ENCODE measurements at places on chromosomes 12 and 14.

- DNase-seq = no peak
Measured at GRCh38 chr12:55842681-55843429, at the start of gene MMP19. Gene MMP19 (minus strand): TSS chr12:55842936. CDS start chr12:55842830, 106 bp downstream.

DNA sequence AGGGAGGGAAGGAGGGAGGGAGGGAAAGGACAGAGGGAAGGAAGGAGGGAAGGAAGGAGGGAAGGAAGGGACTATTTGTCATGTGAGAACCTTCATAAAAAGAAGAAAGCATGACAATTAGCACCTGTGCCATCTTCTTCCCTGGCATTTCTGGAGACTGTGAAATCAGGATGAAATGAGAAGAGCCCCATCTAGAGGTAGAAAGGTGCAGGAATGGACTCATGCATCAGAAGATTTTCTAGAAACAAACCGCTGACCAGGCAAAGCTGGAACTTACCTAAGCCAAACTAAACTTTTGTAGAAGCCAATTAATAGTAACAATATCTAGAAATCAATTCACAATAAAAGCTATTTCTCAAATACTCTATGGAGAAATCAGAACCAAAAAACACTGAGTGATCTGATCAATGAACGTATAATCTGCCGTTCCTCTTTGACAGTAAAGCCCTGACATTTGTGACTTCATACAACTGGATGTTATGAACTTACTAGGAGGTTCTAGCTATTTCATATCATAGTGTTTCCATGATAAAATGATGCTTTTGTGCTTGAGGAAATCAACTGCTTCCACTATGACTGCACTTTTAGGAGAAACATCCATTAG lies 24.4 kb upstream of the CRACR2A start:
- no peak for DNase-seq

- no peak for DNase-seq
Measured at GRCh38 chr14:64861916-64862315, 17.8 kb downstream of the SPTB start.

DNA sequence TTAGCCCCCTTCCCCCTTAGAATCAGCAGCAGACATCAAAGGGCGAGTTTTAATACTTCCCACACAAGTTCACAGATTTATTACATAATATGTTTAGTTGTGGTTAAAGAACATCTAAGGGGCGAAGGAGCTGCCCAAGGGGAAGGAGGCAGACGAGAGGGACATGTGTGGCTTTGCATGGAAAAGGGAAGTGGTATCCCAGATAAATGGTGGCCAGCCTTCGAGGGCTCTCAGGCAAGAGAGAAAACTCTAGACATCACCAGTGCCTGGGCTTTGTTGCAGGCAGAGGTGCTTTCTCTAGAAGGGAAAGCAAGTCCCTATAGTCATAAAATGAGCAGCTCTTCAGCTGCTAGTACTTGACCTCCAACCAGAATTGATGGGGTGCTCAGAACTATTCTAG lies 121.2 kb downstream of the CACNA1C start:
- DNase-seq = no peak

All from stimulated activated CD4-positive, alpha-beta T cell treated with anti-CD3 and anti-CD28 coated beads, TNF-alpha, amount 100 ng/mL, for 1 hour (primary cell).